HCEC 1CT (cell line): ENCODE measurements at places on chromosomes 6 and 20.
A peak's percentile ranks its signal among the peaks of the same experiment; 100 is the strongest.

- DNase-seq = no peak
Observed at GRCh38 chr20:8007490-8007889, 12.1 kb downstream of the TMX4 start.

- peak; percentile 88 for DNase-seq
Observed at GRCh38 chr6:56749632-56750151, 107.0 kb upstream of the DST start.

DNA sequence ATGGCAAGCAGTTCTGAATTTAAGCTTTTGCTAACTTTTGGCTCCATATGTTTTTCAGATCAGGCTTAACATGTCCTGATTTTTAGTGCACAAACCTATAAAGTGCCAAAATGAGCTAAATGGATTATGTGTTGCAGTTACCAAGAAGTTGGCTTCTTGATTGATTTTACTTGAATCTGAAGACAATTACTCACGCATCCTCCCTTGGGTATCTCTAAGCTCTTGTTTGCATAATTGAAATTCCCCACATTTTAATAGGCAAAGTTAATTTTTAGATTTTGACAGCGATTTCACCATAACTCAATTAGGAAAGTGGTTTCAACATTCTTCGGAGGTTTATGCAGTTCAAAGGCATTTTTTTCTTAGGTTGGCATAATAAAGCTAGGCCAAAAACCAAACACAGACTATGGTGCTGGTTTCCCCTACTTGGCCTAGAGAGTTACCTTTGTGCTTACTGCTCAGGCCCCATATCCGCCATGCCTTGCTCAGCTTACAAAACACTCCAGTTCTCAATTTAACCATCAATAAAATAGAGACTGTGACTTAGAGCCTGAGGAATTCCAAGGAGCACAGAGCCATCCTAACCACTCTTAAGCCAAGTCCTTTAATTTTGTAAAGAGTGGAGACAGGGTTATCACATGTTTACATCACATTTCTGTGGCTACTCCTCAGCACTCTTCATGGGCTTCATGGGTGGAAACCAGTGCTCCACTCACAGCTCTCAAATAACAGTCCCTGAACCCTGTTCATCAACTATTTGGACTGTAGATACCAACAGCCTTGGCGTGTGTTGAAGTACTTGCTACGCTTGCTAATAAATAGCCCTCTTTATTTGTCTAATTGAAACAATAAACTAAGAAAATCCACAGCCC, 32.1 kb downstream of the LAMA4 start:
- peak; percentile 90 for DNase-seq

DNA sequence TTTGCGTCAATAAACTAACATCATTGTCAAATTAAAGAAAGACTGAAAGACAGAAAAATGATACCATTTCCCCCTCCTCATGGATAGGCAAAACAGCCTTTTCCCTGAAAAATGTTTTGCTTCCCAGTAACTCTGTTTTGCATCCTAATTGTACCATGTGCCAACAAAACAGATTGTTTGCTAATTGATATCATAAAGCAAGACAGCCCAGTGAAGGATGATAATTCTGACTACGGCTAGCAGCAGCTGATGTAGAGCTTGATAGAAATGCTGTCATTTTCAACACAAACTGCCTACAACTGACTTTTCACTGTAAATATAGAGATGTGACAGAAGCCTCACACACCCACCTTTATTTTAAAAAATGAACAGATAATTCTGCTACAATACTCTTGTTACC, 1061.6 kb downstream of the HACE1 start:
- DNase-seq = no peak

DNA sequence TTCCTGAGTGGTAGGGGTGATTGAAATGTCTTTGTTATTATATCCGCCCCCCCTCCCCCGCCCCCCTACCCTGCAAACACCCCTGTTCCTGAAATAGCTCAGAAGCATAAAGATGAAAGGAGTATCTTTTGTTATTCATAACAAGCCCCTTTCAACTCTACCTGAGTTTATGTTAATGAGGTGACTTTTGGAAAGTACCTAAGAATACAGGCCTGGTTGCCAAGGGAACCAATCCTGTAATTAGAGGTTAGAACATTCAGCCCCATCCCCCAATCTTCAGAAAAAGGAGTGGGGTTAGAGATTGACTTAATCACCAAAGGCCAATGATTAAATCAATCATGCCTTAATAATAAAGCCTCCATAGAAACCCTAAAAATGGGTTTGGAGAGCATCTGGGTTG, 979.2 kb upstream of the GJE1 start:
- no peak for DNase-seq

DNA sequence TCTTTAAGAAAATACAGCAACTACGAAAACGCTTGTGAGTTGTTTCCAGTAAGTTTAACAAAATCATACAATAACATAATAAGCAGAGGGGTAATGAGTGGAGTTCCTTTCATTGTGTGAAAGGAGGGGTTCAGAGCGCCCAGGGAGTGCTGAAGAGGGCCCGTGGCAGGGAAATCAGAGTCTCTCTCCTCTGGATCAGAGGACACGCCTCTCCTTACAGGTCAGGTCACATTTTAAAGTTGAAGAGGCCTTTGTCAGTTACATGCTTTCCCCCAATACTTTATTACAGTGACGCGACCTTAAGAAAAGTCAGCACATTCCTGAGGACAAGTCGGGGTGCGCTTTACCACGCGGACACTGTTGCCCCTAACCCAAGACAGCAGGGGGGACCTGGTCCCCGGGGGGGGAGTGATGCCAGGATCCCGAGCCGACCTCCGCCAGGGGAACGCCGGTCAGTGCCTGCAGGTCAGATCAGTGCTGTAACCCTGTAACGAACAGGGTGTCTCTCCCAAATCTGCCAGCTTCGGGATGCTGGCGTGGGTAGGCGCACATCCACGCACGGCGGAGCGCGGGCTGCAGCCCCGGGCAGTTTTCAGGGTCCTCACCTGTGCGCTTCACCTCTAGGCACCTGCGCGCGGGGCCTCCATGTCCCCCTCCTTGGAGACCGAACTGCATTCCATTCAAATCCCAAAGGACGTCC, 848 bp downstream of the DACT2 start:
- no peak for DNase-seq

DNA sequence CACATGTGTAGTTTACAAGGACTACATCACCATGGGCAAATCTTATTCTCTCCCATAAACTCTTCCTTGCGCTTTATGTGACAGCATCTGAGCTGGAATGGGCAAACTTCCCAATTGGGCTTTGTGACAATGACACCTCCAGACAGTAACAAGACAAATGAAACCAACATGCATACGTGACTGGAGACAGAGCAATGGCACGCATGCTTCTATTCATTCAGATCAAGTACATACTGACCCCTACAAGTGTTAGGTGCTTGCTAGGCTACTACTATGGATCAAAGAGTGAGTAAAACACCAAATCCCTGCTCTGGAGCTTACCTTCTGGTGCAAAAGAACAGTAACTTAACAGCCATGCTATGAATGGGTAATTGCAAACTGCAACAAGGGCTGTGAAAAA, 394.9 kb downstream of the BTBD9 start:
- no peak for DNase-seq

- DNase-seq = no peak
Observed at GRCh38 chr20:61773926-61774587, 291.6 kb downstream of the TAF4 start.

DNA sequence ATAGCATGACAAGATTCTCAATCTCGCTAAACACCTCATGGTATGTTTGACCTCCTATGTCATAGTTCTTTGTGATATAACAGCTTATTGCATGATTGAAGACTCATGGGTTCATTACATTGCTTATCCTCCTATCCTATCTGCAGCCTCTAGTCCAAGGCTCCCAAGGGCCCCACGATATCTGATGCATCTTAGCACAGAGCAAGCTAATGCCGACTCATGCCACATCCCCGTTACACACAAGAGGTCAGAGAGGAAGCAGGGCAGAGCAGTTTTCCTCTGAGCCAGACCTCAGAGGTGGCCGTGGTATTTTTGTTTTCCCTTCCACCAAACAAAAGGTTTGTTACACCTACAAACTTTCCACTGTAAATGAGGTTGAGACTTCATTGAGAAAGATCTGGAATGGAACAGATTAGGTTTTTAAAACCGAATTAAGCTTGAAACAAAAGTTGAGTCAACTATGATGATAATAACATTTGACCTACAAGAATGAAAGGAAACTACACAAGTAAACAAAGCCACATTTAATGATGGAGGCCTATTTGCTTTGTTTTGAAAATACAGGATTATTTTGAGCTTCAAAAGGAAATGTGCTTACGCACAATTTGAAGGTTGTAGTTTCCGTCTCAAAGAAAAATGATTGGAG, 133.9 kb upstream of the MYLIP start:
- no peak for DNase-seq

- DNase-seq = peak; percentile 49
Observed at GRCh38 chr6:167858086-167858591, 31.4 kb downstream of the AFDN start.

- no peak for DNase-seq
Observed at GRCh38 chr6:35392773-35393672, 50.7 kb downstream of the PPARD start.

GRCh38 chr6:2616811-2617210, 133.9 kb downstream of the MYLK4 start:
- no peak for DNase-seq

DNA sequence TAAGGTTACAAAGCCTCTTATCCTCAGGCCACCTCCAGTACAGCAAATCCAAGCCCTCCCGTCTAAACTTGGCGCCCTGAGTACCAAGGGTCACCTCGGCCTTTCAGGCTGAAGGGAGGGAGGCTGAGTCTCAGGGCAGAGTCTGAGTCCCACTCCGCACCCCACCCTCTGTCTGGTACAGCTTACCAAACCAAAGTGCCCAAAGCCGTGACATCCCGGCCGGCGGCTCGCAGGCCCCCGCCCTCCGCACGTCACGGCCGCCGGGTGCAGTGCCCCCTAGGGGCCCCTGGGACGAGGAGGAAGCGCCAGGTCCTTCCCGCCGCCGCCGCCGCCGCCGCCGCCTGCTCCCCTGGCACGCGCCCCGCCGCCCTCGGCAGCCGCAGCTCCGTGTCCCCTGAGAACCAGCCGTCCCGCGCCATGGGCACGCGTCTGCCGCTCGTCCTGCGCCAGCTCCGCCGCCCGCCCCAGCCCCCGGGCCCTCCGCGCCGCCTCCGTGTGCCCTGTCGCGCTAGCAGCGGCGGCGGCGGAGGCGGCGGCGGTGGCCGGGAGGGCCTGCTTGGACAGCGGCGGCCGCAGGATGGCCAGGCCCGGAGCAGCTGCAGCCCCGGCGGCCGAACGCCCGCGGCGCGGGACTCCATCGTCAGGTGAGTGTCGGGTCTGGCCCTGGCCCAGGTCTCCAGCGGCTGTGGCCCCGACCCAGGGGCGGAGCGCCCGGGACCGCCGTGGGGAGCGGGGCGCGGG, at the start of gene MTHFD1L:
MTHFD1L (plus strand) TSS at position 297 of the 741 bp plus-strand sequence; CDS start at position 418, 121 bp downstream.
- peak; percentile 82 for DNase-seq

DNA sequence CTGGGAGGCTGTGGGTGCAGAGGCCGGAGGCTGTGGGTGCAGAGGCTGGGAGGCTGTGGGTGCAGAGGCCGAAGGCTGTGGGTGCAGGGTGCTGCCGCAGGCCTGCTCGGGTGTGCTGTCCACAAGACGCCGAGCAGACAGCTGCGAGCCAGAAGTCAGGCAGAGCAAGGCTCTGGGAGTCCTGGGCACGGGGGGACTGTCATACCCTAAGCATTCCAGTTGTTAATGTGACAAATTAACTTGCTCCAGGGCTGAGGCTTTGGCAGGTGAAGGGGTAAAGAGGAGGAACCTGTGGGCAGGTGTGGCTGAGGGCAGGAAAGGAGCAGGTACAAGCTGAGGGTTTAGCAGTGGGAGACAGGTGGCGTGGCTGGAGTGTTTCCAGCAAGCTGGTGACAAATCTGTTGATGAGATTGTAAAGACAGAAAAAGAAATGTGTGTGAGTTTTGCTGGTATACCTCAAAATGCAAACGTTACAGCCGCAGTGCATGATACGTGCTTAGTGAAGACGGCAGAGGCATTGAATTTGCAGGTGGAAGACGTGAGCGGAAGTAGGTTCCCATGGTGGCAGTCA, 14.2 kb upstream of the ADRM1 start:
- DNase-seq = no peak
